Hepatic stellate cell (primary cell): ENCODE measurements at places on chromosomes 13 and 19.
A peak's percentile ranks its signal among the peaks of the same experiment; 100 is the strongest.

GRCh38 chr13:113121183-113121927 lies 1.2 kb upstream of the F10 start:
- no peak for DNase-seq

DNA sequence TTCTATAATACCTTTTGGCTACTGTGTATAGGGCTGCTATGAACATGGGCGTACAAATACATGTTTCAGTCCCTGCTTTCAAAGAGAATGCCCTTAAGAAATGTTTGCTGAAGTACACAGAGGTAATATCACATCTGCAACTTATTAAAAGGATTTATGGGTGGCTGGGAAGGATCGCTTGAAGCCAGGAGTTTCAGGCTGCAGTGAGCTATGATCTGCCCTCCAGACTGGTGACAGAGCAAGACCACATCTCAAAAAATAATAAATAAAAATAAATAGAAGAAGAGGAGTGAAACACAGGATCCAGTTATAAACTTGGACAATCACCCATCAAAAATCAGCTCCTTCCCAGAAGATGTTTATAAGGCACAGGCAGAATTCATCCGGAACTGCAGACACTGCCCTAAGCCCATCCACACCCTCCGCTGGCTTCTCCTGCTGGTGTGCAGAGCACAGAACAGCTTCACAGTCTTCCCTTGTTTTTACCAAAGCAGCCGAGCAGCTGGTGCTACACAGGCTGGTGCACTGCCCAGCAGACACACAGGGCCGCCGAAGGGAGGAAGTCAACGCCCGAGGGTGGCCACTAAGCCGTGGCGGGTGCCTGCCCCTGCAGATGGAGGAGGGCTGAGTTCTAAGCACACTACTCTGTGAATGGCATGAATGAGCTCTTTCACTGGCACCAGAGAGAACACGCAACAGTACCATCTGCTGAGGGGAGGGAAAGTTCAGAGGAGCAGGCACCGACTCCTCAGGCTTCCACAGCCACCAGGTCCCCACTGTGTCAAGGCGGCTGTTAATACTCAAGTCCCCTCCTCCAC lies 44.0 kb downstream of the BRD4 start:
- no peak for DNase-seq

- DNase-seq, result no peak
Measured at GRCh38 chr13:40026741-40027140, 371.3 kb downstream of the COG6 start.

DNA sequence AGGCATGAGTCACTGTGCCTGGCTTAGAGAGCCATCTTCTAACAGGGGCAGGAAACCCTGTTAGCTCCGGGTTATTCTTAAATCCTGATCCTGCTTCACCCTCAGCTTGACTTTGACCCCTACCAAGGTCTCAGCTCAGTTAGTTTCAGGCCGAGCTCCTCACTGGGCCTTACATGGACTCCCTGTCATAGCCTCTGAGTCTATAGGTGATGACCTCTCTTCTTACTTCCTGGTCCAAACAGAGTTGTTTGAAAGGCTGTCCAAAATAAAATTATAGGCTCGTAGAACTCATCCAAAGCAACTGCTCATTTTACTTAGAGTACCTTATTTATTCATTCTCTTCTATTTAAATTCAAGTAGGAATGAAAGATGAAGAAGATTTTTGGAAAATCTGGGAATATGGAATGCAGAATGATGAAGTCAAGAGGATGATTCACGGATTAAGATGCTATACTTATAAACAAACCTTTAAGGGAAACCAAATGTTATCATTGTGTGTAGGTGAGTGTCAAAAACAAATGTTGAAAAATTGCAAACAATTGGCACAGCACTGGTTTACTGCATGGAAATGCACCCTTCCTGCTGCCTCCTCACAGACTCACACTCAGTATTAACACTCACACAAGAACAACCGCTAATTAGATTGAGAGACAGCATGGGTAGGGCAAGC lies 174.1 kb downstream of the RGCC start:
- no peak for DNase-seq

- no peak for DNase-seq
Measured at GRCh38 chr13:59643906-59644626, 519.7 kb downstream of the DIAPH3 start.

DNA sequence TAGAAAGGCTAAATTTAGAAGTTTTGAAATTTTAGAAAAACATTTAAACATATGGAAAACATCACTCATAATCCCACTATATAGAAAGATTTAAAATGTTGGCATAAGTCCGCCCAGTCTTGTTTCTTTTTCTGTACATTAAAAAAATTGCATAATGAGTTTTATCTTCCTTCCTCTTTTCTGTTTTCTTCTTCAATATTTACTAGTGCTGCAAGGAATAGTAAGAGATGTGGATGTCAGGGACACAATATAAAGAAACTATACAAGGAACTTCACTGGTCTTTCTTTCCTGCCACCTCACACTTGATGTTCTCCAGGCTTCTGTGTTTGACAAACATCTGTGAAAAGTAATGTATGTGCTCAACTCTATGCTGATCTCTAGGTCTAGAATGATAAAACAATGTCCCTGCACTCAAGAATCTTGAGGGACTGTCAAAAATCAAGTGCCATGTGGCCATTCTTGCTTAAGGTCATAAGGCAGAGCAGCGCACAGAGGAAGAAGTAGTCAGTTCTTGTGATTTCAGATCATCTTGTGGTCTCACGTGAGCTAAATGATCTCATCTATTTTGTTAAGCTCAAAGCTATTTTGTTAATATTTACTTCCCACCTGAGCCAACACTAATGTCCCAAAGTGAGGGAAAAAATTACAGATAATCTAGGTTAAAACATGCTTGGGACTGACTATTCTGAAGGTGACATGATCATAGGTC lies 186.9 kb upstream of the OBI1 start:
- DNase-seq, result no peak

DNA sequence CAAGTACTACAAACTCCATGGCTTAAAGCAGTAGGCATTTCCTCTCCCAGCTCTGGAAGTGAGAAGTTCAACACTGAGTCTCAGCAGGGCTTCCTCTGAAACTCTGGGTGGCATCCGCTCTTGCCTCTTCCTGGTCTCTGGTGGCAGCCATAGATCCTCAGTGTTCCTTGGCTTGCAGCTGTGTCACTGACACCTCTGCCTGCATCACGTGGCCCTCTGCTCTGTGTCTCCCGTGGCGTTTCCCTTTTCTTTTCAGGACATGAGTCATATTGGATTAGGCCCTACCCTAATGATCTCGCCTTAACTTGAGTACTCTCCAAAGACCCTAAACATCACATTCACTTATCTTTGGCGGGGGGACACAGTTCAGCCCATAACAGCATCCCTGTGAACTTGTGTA lies 466.7 kb downstream of the MYO16 start:
- DNase-seq, result no peak

DNA sequence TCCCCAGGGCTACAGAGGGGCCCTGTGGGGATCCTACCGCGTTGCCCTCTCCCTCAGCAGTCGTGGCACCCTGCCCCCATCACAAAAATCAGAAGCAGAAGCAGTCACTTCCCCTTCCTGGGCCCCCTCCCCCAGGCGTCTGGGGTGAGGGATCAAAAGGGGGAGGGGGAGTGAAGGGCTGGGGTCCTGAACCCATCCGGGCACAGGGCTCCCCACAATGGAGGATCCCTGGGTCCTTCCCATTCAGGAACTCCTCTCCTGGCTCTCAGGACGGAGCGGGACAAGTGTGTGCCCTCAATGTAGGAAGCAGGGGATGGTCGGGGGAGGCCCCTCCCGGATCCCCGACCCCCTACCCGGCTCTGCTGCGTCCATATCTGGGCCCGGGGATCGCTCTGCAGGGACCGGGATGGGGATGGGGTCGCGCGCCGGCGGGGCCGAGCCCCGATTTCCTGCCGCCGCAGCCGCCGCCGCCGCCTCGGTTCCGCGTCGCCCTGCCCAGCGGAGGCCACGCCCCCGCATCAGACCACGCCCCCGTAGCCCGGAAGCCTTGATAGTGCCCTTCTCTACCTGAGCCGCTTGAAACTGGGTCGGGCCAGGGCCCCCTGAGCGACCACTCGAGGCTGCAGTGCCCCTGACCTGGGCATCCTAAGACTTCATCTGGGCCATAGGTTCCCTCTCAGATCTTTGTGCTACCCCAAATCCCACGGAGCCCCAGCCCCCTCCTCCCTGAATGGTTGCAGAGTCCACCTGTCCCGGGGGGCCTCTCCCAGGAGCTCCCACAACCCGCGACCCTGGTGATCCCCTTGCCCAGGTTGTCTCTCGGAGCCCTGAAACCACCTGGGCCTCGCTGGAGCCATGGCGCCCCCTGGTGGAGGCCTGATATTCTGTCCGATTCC lies at the start of gene GMIP:
TSS of gene GMIP (minus strand) at position 500 of the 896 bp plus-strand sequence. CDS start at position 372, 128 bp downstream.
- DNase-seq, result peak; percentile 83

DNA sequence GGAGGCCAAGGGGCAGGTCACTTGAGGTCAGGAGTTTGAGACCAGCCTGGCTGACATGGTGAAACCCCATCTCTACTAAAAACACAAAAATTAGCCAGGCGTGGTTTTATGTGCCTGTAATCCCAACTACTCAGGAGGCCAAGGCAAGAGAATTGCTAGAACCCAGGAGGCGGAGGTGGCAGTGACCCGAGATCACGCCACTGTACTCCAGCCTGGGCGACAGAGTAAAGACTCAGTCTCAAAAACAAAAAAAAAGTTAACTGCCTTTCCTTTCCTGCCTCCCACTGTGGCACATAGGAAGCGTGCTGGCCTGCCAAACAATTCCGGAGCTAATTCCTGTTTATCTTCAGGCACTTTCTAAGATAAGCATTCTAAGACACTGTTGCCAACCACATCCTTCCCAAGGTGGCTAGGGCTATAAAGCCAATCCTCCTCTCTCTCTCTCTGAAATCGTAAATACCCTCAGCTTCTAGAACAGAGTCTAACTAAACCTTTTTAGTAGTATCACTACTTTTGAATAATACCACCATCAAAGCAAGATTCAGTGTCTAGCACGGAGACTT lies 21.6 kb downstream of the SLC25A30 start:
- no peak for DNase-seq

DNA sequence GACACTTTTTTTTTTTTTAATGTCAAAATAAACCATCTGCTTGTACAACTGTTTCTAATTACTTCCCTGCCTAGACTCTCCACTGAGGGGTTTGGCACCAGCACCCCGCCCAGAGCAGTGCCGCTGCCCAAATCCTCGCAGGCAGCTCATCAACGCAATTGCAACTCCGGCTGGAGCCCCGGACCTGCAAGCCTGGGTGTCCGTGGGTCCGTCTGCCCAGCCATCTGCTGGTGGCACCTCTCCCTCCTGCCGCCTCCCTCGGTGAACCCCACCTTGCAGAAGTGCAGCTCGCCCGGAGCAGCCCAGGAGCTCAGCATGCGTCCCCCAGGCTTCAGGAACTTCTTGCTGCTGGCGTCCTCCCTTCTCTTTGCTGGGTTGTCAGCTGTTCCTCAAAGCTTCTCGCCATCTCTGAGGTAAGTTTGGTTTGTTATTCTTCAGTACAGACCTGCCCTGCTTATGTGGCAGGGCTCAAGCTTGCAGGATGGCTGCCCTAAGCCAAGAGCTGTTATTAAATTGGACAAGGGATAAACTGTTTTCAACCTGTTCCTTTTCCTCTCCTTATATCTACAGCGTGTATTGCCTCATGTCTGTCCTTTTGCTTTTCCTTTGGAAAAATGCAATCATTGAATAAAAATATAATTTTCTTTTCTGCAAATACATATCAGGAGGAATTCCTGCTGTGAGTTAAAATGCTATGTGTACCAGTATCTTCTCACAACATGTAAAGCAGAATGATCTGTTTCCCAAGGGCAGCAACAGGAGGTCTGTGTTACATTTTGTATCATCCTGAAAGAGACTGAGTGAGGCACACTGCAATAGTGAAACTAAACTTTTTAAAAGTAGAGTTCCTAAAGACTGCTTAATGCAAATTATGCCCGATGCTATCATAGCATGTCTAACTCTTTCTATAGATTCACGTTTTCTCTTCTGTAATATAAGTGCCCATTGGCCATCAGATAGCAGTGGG lies at the start of gene ITGBL1:
TSS of gene ITGBL1 (plus strand) at position 157 of the 967 bp plus-strand sequence. CDS start at position 316, 159 bp downstream.
- no peak for DNase-seq

GRCh38 chr19:45568732-45569131 lies 15.9 kb downstream of the OPA3 start:
- DNase-seq, result no peak
